ENCODE measurements at places on chromosomes 4 and X.
A peak's percentile ranks its signal among the peaks of the same experiment; 100 is the strongest.

GRCh38 chr4:155709918-155710317, 43.3 kb downstream of the GUCY1A1 start:
- DNase-seq = no peak

DNA sequence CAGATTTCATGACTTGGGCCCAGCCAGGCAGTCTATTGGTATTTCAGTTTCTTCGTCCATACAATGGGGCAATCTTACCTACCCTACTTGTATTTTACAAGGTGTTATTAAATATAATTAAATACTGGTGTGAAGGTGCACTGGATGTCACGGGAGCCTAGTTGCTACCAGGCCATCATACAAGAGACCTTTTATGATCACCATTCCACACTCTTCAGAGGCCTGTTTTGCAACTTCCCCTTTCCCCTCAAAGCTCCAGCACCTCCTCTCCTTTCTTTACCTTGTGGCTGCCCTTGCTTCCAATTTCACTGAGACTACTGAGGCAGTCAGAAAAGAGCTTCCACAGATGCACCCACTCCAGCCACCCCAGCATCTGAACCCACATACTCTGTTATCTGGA, 93.8 kb upstream of the HELT start:
- no peak for DNase-seq

GRCh38 chr4:7540206-7540605, 105.5 kb upstream of the PSAPL1 start:
- no peak for DNase-seq

GRCh38 chr4:63396269-63396668, 1013.0 kb downstream of the TECRL start:
- DNase-seq = no peak

- no peak for DNase-seq
These were observed 17.3 kb downstream of the FNIP2 start for GRCh38 chr4:158786121-158786601.

- DNase-seq = no peak
These were observed 89.4 kb upstream of the IL13RA1 start for GRCh38 chrX:118637997-118638396.

- no peak for DNase-seq
These were observed 70.8 kb downstream of the ANXA3 start for GRCh38 chr4:78622253-78622979.

GRCh38 chrX:88366314-88366713, 380.7 kb upstream of the CPXCR1 start:
- DNase-seq = no peak

DNA sequence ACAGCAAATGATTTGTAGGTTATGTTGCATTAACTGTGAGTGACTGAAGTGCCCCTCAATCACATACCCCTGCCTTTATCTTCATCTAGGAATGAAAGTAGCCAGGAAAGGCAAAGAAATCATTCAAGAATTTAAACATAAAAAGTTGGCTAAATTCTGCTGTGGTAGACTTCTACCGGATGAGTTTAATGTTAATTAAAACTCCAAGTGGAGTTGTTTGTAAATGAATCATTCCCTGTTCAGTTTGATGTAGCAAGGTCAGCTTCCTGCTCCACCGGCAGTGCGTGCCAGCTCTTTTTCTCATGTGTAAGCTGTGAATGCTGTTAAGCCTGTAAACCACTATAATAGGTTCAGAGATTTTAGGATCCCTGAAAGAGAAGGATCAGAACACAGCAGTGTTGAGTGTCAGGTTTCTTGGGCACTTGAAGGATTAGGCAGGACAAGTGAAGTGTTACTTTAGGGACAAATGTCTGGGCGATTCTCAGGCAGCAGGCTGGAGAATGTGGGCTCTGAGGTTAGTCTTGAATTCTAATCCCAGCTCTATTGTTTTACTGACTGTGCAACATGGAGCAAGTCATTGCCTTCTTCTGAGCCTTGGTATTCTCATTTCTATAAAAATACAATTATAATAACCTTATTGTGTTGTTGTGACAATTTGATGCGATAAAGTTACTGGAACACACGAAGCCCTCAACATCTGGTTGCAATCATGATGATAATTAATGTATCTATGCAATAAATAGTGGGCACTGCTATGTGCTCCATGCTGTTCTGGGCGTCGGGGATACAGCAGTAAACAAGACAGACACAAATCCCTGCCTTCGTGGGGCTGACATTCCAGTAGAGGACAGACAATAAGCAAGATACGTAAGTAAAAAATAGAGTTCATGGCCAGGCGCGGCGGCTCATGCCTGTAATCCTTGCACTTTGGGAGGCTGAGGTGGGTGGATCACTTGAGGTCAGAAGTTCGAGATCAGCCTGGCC, 112.0 kb downstream of the SHROOM3 start:
- DNase-seq = no peak

DNA sequence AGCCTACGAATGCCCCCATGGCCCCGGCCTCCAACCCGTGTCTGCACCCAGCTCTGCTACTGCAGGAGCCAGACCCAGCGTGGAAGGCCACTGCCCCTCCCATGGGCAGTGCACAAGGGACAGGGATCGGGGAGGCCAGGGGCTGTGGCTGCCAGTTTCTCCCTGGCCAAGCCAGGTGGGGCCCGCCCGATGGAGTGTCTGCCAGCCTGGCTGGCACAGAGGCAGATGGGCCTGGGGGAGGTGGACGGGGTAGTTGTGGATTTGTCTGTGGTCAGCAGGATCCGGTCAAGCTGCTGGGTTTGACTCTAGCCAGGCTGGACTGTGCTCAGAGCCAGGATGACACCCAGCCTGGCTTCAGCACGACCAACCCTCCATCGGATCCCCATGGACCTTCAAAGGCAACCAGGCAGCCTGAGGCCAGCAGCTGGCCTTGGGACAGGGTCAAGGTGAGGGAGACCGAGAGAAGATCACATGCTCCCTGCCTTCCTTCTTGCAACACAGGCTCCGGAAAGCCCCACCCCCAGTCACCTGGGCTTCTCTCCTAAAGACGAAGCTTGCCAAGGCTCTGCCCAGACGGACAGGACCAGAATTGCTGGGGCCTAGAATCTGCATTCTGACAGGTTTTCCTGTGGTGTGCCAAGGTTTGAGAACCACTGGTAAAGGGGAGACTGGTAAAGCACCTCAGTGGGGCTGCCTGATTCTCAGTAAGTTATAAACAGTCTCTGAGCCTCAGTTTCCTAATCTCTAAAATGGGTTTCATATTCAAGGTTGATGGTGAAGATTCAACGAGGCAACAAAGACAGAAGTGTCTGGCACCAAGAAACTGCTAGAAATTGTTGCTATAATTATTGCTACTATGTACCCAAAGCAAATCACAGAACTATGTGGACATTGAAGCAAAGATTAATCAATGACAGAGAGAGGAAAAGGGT, 78.6 kb downstream of the PPP2R2C start:
- DNase-seq = no peak

DNA sequence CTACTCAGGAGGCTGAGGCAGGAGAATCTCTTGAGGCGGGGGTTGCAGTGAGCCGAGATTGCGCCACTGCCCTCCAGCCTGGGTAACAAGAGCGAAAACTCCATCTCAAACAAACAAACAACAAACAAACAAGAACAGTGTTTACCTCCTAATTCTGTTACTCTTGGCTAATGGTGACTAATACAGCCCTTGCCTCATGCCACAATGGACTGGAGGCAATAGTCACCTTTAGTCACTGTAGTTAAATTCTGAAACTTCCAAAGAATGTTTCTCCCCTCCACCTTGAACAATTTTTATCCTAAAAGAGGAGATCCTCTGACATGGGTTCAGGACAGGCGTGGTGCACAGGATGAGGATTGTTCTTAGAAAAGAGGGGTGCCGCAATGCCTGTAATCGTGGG, 241.2 kb upstream of the CTSO start:
- DNase-seq = no peak

GRCh38 chr4:157220371-157220881, at the start of gene GRIA2:
Gene GRIA2 (plus strand): TSS chr4:157220728. CDS start chr4:157221043, 315 bp downstream.
- DNase-seq = peak; percentile 32

DNA sequence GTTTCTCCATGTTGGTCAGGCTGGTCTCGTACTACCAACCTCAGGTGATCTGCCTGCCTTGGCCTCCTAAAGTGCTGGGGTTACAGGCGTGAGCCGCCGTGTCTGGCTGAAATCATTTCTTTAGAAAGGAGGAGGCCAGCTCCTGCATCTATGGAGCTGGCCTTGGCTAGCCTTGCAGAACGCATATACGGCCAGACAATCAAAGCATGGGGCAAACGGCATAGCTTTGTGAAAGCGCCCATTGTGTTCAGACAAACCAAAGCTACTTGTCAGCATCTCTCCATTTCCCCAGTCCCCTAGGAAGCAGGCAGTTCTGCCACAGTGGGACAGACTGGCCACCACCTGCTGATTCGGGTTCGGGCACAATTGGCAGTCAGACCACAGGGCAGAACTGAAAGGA, 48.9 kb upstream of the IQSEC2 start:
- no peak for DNase-seq

GRCh38 chrX:151384807-151385206, 12.2 kb upstream of the VMA21 start:
- DNase-seq = no peak

- DNase-seq = no peak
These were observed 2.2 kb downstream of the NHS start for GRCh38 chrX:17377091-17377717.

DNA sequence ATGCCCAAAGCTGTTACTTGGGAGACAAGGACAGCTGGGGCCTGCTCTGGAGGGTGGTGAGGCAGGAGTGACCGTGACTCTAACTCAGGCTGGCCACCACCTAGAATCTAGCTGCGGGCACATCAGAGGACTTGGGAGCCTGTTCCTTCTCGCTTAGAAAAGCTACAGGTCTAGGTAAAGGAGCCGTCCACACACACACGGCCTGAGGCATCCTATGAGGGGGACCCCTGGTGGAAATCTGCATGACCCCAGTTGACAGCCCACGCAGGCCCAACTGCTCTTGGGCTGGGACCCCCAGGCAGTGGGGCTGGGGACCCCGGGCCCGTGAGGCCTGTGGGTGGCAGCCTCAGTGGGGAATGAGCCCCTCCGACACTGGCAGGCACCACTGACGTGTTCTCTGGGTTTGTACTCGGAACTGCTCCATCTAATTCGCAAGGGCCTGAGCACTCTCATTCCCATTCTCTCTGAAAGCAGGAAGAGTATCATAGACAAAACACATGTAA, 75.6 kb downstream of the ACOX3 start:
- no peak for DNase-seq

DNA sequence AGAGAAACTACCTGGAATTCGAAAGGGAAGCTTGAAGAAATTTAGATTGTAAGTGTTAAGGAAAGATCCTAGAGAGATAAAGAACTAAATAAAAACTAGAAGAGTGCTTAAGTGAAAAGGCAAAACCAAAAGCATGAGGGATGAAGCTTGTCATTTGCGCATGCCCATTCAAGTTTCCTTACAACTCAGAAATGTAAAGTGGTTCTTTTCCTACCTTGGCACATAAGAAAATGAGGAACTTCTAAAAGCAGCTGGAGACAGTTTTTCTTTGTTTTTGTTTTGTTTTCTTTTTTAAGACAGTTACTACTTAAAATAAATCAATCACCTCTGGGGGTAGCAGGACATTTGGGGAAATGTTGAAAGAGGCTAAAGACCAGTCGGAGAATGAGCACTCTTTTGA, 1304.4 kb upstream of the PCDH7 start:
- no peak for DNase-seq

GRCh38 chrX:118823263-118824172, at the start of gene ZCCHC12:
Gene ZCCHC12 (plus strand): TSS chrX:118823824. CDS start chrX:118825245, 1,421 bp downstream.
- peak; percentile 28 for DNase-seq

GRCh38 chr4:8543623-8544022, 36.6 kb upstream of the GPR78 start:
- no peak for DNase-seq

DNA sequence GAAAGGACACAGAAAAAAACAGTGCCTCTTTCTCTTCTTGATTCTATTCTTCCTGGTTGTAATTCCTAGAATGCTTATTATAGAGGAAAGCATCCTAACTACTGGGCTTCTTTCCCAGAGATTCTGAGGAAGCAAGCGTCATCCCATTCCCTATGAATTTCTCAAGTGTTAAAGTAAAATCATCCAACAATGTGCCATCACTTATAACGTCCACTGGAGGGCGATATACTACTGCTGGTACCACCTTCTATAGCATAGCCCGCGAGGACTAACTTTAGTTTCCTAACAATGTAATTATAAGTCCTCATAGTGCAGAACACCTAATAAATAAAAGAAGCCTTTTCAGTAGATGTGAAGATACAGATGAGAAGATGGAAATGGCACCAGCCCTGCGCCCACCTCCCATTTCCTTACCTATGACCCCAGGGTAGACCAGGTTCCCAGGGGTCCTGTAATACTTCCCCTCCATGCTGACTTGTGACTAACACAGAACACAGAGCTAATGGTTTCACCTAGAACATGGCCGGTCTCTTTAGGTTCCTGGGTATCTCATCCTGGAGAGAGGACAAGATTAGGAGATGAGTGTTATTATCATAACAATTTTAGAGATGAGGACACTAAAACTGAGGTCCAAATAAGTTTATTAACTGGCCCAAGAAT, 4.2 kb downstream of the CENPVL3 start:
- DNase-seq = no peak

DNA sequence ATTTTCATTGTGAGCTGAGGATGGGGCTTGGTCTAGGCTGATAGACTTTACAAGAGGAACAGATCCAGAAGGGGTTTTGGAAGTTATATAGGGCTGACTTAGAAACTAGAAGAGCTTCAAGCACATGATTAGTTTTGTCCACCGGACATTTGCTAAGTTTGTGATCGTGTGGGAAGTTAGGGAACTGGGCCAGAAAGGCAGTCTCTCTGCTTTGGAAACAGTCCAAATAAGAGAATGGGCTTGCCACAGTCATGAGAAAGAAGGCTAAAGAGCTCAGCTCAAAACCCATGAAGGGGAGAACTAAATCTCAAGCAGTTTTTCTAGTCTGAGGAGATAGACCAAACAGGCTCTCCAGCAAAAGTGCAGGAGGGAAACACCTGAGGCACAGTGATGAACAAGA, 67.8 kb downstream of the ZNF674 start:
- DNase-seq = no peak

- no peak for DNase-seq
These were observed 974.3 kb downstream of the FSTL5 start for GRCh38 chr4:161189286-161190134.

GRCh38 chrX:69543572-69543971, 39.4 kb downstream of the NALF2 start:
- DNase-seq = no peak

DNA sequence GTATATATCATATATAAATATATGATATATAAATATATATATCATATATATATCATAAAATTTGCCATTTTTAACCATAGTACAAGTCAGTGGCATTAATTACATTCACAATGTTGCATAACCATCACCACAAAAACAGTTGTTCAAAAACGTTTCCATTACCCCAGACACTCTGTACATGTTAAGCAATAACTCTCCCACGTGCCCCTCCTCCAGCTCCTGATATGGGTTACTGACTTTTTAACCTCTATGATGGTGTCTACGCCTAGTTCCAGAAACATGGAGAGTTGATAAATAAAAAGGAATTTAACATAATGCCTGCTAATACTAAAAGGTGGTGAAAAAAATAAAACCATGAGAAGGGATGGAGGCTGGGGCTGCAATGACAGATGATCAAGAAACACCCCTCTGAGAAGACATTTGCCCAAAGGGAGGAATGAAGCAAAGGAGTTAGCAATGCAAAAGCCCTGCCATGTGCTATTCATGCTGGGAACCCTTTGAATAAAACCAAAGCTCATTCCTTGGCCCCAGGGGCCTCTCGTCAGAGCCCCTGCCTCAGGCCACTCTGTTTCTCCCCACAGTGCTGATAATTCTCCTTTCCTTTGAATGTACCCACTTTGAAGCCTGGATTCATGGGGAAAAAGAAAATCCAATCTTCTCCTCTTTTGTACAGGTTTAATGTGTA, 144.3 kb downstream of the NWD2 start:
- DNase-seq = no peak
